Stimulated activated CD4-positive, alpha-beta T cell treated with anti-CD3 and anti-CD28 coated beads, Interleukin-4, amount 100 ng/mL, for 4 hours (primary cell): ENCODE measurements at places on chromosomes 2 and 18.

- no peak for DNase-seq
Observed at GRCh38 chr2:225165052-225165451, 122.8 kb upstream of the DOCK10 start.

DNA sequence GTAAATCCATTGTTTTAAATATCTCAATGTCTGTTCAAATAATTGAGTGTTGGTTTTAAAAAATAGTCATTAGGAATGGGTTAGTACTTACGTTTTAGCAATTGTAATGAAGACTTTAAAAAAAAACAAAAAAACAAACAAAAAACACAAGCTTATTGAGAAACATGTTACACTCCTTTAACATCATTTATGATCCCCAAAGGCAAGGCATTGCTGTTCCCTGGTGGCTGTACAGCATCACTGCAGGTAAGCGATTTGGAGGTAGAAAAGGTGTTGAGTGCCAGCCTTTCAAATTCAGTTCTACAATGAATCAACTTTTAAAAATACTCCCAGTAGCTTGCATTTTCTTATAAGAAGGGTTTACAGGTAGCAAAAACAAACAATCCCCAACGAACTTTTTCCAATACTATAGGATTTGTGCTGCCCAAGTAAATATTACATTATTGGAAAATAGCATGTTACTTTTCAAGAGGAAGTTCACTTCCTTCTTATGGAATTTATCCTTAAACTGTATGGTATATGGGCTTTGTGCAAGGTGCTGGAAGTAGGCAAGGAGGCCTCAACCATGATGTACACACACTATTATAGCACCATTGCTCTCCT, 27.5 kb downstream of the CNRIP1 start:
- DNase-seq = no peak

DNA sequence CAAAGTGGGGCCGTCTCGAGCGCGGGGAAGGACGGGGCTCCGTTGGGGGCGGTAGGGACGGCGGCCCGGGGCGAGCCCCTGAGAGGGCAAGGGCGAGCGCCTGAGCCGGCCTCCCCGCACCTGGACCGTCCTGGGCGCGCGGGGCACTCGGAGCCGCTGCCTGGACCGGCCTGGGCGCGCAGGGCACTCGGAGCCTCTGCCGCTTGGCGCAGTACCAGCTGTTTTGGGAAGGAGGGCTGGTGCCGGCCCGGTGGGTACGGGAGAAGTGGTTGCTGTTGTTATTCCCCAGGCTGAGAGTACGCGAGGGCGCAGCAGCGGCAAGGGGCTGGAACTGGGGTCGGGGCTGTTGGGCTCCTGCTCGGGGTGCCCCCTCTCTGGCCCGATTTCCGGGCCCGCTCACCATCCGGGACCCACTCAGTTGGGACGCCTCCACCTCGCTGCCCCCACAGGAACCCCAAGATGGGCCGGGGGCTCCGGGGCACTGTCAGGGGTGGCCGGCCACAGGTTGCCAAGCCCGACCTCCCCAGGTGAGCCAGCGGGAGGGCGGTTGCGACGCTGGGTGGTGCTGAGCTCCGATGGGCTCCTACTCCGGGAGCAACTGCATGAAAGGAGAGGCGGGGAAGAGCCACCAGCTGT, 579 bp downstream of the ARHGEF4 start:
- DNase-seq = no peak

DNA sequence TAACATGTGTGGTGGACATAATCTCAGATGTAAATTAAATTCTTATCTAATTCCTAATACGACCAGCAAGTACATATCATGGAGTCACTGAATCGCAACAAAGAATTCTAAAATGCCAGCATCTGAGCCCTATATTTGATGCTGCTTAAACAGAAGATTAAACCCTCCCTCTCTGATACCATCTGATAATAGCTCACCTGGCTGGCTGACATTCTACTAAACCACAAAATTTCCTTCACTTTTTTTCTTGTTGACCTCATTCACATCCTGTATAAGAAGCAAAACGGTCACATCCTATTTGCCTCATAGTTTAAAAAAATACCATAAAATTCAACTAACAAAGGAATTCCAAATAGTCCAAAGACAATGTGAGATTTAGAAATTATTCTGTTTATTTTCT, 371.6 kb upstream of the SLC8A1 start:
- DNase-seq = no peak
